ENCODE measurements at places on chromosomes 2 and 18. TPM values are rescaled to one million over a fixed set of nuclear protein-coding genes. Genes with fewer than 3 reads are reported as not detected.
A peak's percentile ranks its signal among the peaks of the same experiment; 100 is the strongest.

DNA sequence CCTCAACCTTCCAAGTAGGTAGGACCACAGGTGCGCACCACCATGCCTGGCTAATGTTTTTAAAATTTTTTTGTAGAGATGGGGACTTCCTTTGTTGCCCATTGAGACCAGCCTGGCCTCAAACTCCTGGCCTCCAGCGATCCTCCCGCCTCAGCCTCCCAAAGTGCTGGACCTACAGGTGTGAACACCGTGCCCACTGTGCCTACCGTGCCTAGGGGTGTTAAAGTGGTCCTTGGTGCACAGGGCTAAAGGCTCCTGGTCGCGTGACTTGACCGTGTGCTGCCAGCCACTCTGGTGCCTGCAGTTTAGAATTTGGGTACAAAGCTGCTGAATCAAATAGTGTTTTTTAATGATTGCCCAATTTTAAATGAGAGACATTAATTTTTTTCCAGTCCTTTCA, 51.0 kb upstream of the KCNG2 start:
- DNase-seq: no peak

DNA sequence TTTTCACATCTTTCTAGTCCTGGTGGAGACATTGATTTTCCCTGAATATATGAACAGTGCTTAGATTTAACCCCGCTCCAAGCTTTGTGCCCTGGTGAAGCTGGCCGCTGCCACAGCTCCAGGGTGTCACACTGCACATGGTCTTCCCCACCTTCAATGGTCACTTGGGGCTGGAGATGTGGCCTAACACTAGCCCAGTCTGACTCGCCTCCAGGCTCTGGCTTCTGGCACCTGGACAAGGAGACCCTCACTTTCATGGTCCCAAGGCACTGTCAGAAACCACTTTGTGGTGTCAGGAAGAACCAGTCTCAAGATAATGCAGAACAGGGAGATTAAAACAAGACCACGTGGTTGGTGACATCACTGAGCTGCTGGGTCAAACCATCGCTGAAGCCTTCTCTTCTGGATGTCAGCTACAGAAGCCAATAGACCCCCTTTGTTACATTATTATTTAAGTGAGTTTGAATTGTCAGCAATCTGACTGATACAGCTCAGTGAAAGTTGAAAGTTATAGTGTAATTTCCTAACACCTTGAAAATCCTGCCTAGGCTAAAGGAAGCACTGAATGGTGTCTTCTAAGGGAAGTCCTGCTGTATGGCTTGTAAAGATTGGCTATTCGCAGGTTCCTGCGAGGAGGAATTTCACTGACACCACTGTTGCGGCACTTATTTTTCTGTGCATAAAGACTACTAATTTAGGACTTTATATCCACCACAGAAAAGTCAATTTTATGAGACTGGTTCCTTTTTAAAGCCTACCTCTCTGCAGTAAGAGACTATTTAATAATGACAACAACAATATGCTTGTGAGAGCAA, 55.0 kb upstream of the CTDP1 start:
- no peak for DNase-seq

DNA sequence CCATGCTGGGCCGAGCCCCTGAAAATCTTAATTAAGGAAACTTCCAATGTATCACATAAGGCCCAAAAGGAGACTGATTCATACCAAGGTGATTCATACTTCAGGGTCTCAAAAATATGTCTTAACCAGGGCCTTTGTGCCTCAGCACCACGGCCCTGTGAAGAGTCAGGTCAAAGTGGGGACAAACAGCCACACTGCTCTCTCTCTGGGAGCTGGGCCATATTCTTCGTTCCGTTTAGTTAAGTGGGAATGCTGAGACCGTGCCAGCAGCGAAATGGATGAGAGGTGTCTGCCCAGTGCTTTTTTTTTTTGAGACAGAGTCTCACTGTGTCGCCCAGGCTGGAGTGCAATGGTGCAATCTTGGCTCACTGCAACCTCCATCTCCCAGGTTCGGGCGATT, 9.3 kb upstream of the PTMA start:
- peak; percentile 83 for DNase-seq

DNA sequence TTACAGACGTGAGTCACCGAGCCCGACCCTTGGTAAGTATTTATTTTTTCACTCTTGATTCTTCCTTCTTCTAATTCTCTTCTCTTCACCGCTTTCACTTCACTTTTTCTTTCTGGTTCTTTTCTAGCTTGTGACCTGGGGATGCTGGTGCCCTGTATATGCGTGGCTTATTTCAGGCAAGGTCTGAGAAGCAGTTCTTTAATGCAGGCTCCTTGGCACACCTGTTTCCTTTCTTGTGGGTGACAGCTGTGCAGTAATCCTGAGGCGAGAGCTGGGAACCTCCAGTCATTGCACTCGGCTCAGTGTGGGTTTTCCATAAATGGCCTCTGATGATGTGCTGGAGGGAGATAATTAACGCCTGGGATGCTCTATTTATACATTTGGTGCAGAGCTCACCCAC, 193.8 kb downstream of the TSN start:
- DNase-seq: peak; percentile 45

GRCh38 chr2:240112914-240113690, 23.0 kb downstream of the COPS9 start:
- DNase-seq: no peak

DNA sequence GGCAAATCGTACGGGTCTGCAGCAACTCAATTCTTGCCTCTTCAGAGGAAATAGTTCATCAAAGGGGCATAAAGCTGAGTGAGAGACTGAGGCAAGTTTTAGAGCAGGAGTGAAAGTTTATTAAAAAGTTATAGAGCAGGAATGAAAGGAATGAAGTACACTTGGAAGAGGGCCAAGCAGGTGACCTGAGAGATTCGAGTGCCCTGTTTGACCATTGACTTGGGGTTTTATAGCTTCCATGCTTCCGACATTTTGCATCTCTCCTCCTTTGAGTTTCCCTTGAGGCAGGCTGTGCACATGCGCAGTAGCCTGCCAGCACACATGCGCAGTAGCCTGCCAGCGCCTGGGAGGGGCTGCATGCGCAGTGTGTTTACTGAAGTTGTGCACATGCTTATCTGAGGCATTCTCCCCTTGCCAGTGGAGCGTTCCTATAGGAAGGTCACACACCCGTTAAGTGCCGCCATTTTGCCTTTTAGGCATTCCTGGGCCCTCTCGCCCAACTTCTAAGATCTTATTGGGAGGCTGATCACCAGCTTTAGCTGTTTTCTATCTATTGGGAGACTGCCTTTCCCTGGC, 265.5 kb upstream of the MGAT5 start:
- DNase-seq: no peak

GRCh38 chr2:112518807-112519206, 23.5 kb upstream of the POLR1B start:
- no peak for DNase-seq

Gene DSG1
- total RNA-seq: 17.2 TPM

Gene DCDC2C
- not detected for total RNA-seq

Gene GAL3ST2
- not detected for total RNA-seq

Gene AQP4
- total RNA-seq: 37.6 TPM

Gene KCNE4
- 6.7 TPM for total RNA-seq

Gene TUBA4B
- not detected for total RNA-seq

Gene LRRFIP1
- total RNA-seq: 132 TPM

Gene DOK6
- total RNA-seq: 3.9 TPM

Gene MYL12B
- 155 TPM for total RNA-seq

Gene EPHA4
- 26.2 TPM for total RNA-seq

Data from tongue (tissue), 3 donors.